Inflammatory macrophage (primary cell): ENCODE measurements at places on chromosomes 1 and 21.

DNA sequence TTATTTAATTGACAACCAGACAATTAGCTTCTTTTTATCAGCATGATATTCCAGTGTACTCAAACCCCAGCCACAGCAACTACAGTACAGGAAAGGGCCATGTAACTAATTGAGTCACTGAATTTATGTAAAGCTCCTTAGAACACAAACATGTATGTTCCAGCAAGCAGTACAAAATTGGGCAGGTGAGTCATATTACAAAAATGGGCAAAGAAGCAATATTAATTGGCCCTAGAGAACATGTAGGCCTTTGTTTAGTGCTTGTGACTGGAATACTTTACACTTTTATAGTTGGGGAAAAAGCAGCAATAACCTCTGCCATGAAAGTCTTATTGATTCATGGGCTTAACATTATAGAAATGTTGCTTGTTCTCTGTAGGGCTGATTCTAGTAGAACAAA, 31.8 kb downstream of the CLEC20A start:
- DNase-seq: no peak

- DNase-seq: peak; percentile 50
Measured at GRCh38 chr1:8962812-8963530, 17.3 kb downstream of the CA6 start.

DNA sequence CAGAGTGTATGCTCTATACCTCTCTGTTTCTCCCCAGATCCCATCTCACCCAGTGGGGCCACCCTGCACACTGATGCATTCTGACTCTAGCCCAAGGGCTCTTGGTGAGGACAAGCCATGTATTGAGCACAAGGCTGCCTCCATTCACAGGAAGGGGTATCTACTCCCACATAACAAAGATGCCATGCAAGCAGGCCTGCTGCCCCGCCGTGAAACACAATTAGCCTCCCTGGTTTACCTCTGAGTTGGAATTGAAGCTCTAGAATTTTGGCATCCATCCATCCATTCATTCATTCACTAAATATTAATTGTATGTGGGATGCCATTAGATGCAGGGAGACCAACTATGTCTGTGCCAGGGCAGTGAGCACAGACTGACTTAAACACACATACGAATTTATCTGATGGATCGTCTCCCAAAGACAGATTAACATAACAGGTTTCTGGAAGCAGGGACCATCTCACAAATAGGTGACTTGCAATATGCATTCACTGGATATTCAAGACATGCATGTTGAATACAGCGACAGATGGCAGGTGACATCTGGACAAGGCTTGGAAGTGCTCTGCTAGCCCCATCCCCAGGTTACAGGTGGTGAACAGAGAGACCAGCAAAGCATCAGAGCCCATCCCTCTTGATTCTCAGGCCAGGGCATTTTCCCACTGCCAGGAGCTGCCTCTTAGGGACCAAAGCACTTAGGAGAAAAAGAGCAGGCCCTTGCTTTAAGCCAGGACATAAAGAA, 34.3 kb downstream of the TRABD2B start:
- no peak for DNase-seq

GRCh38 chr1:200883118-200883517, 10.3 kb downstream of the GPR25 start:
- DNase-seq: no peak

GRCh38 chr1:195965036-195965435, 643.2 kb downstream of the KCNT2 start:
- DNase-seq: no peak

DNA sequence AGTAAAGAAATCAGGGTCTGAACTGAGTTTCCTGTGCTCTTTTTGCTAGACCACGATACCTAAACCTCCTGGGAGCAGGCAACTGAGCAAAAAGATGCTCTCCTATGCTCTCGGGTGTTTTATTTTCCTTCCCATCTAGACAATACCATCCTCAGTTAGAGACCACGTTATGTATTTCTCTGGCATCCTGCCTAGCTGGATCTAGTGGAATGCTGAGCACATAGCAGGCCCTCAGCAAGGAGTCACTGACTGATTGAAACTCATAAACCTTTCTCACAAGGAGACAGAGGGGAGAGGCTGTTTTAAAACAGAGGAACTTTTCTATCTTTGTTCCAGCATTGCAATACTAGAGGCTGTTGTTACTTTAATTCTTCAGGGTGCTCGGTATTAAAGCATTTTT, 168.0 kb downstream of the CYYR1 start:
- DNase-seq: no peak

GRCh38 chr1:50105433-50105832, 3.3 kb upstream of the ELAVL4 start:
- DNase-seq: no peak

- no peak for DNase-seq
Measured at GRCh38 chr1:206651958-206652890, 16.9 kb downstream of the DYRK3 start.

DNA sequence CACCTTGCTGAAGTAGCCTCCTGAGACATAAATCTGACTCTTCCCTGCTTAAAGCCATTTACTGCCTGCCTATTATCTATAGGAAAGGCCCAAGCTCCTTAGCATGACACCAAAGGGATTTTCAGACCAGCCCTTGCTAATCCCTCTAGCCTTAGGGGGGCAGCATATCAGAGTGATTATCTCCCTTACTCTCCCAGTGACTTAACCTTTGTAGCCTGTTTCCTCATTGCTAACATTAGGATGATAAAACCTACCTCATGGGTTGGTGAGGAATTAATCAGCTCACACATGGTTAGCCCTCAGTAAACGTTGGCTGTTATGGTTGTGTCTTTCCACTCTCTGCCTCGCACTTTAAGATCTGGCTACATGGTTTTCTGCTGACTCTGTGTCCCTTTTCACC, 70.1 kb downstream of the ROR1 start:
- DNase-seq: no peak

- DNase-seq: no peak
Measured at GRCh38 chr1:201885531-201886075, 3.1 kb upstream of the SHISA4 start.
